ENCODE measurements at places on chromosomes 16 and 17.

GRCh38 chr16:49017501-49017900, 264.1 kb downstream of the CBLN1 start:
- ATAC-seq = no peak

DNA sequence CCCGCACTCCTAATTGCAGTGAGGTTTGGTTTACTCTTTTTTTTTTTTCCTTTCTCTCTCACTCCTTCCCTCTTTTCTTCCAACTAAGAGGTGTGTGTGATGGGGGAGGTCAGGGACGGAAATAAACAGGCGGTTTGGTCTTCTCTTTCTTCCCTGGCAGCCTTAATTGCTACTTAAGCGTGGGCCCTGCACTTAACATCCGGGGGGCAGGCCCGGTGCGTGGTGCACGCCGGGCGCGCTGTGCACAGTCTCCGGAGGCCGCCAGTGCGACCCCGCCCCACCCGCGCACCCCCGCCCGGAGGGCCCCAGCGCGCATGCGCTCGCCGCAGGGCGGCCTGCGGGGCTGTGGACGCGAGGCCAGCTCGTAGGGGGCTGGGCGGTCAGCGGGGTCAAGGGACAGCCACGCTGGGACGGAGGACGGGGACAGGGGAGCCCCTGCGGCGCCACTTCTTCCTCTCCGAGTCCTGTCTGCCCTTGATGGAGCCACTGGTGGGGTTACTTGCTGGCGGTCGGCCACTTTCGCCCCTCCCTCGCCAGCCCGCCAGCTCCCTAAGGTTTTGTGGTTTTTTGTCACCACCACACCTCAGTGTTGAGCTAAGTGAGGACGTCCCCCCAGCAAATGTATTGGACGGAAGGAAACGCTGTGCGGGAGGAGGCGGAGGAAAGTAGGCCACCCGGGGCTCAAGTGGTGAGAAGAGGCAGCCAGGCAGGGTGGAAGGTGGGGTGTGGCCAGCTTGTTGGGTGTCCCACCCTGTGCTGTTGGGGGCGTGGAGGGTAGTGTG, 120.9 kb downstream of the MRM1 start:
- no peak for ATAC-seq

DNA sequence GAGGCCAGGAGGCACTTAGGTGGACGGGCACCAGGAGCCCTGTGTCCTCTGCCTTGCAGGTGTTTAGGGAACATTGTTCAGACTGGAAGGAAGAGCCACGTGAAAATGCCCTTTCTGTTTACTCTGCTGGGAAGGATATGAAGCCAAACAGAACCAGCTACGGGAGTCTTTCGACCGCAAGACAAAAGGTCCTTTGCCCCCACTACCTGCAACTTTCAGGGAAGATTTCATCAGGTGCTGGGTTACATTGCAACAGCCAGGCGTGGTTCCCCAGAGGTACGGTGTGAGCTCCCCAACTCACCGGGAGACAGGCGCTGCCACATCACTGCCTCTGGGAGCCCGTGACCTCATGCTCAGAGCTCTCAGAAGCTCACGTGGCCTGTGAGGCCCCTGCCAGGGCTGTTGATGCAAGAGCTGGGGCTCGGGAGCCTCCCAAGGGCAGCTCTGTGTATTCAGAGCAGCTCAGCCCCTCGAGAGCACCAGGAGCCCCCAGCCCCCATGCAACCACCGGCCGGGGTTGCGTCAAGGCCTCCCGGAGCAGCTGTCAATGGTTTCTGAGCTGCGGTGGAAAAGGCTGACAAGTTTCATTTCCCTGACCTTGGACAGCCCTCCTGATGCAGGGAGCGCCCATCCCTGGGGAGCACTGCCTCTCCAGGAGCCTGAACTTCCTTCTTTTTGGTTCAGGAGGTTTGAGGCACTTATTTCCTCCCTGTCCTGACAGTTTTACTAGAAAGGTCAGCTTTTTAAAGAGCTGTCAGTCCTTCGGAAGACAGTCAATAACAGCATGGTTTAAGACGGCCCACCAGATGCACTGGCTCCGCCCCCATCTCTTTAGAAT, 42.1 kb downstream of the TBC1D16 start:
- ATAC-seq = no peak

GRCh38 chr17:7839190-7839875, 5.3 kb downstream of the KDM6B start:
- ATAC-seq = no peak

GRCh38 chr17:51371732-51372151, 111.4 kb downstream of the UTP18 start:
- peak; percentile 92 for ATAC-seq

GRCh38 chr16:80171199-80171598, 369.6 kb upstream of the DYNLRB2 start:
- no peak for ATAC-seq

DNA sequence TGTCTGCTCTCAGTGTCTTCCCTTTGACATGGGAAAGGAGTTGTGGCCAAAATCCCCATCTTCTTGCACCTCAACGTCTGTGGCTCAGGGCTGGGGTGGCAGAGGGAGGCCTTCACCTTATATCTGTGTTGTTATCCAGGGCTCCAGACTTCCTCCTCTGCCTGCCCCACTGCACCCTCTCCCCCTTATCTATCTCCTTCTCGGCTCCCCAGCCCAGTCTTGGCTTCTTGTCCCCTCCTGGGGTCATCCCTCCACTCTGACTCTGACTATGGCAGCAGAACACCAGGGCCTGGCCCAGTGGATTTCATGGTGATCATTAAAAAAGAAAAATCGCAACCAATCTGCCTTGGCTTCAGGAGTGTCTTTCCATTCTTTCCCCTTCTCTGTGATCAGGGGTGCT, 918 bp upstream of the MRM1 start:
- ATAC-seq = no peak

DNA sequence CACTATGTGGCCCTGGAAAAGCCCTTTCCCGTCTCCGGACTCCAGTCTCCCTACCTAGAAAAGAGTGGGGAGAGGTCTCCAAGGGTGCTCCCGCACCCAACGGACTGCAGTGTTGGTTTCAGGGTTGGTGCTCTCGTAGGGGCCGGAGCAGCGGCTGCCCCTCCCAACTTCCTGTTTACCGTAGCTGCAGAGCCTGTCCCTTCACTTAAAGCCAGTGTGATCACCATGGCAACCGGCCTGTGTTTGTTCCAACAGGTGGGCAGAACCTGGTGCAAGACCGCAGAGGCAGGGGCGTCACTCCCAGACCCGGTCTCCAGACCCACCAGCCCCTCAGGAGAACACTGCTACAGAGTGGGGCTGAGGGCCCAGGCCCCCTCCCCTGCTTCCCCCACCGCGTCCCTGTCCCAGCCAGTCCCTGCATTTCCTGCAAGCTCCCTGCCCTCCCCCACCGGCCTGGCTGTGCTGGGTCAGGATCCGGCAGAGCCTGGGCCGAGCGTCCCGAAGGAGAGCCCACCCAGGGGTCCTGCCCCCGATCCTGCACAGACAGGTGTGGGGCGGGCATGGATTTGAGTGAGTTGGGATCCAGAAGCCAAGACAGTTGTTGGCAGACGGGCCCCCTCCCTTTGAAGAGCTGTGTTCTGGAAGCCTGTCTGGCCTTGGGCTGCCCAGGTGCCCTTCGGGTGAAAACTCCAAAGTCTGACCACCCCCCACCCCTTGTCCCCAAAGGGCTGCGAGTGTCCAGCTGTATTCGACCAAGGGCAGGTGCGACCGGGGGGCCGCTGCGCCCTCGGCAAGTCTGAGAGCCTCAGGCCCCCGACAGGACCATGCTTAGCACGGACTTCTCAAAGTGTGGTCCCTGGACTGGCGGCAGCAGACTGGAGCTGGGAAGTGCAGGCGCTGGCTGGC, 1.5 kb upstream of the BAIAP3 start:
- peak; percentile 31 for ATAC-seq

- no peak for ATAC-seq
These were observed 325.9 kb downstream of the SEC14L1 start for GRCh38 chr17:77466596-77467223.

GRCh38 chr16:78762222-78762621, 662.8 kb downstream of the WWOX start:
- no peak for ATAC-seq

DNA sequence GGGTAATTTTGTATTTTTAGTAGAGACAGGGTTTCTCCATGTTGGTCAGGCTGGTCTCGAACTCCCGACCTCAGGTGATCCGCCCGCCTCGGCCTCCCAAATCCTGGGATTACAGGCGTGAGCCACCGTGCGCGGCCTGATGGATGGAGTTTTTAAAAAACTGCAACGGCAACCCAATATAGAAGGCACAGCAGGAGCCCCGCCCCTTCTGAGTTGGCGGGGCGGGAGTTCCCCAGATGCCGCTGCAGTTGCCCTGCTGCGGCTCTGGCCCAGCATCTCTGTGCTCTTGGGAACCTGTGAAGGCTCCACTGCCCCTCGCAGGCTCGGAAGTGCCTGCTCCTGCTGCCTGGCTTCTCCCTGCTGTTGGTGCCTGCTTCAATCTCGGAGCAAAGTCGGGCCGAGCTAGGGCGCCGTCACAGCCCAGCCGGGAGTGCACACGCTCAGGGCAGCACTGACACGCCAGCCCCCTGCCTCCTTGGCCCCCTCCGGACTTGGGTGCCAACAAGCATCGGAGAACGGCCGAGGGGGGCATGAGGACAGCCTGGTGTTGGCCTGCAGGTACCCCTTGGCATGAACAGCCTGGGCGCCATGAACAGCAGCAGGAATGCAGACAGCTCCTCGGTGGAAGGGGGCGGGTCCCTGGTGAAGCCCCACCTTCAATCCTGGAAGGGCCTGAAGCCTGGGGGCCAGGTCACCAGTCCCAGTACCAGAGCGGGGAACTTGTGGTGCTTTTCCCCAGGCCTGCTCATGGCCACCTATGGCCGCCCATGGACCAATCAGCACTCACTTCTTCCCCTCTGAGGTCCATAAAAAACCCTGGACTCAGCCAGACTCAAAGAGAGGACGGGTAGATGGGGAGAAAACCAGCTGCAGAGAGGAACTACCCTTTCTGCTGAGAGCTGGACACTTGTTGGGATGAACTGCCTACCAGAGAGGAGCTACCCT, 2.3 kb upstream of the NT5M start:
- no peak for ATAC-seq

DNA sequence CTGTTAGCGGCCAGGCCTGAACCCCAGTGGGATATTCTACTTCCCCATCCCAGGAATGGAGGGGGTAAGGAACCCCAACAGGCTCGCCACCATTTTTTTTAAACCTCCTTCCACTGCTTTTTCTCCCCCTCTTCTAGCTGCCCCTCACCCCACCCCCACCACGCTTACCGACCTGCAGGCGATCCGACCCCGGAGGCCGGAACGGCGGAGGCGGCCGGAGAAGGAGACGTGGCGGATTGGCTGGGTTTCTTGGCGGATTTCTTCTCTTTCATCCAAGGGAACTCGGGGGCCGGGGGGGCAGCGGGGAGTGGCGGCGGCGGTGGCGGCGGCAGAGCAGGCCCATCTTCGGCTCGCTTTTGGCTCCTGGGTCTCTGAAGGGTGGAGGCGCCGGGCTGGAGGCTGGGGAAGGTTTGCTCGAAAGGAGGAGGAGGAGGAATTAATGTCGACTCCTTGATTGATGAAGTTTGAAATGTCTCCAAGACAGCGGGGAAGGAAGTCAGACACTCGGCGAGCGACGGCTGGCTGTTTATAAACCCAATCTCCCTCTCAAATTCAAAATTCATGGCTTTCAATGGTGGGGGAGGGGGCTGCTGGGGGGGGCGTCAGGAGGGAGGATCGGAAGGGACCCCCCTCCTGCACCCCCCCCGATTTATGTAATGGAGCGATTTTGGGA, 424 bp downstream of the HOXB2 start:
- ATAC-seq = no peak

DNA sequence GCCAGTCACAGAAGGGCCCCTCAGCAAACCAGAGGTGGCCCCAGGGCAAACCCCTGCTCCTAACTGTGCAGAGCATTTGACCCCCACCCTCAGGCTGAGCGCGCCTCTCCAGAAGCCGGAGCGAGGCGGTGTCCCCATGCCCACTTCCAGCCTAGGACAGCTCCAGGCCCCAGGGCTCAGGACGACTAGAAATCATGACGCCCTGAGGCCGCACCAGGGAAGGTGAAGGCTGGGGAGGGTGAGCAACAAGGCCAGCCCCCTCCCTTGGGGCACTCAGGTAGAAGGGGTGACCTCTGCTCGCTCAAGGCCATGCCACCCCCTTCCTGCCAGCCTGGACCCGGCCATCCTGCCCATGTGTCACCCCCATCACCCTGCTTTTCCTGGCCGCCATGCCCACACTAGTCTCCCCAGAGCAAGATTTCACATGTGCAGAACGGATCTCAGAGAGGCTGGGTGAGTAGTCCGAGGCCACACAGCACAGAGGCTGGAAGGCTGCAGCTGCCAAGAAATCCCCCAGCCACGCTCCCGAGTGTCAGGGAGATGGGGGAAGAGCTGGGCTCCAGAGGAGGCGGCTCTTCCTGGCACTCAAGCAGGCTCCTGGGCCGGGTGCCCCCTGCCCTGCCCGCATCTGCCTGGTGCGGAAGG, 2.1 kb upstream of the PVALEF start:
- no peak for ATAC-seq

GRCh38 chr17:19713462-19713861, 2.9 kb downstream of the SLC47A2 start:
- peak; percentile 45 for ATAC-seq

GRCh38 chr17:68198931-68199836, 48.7 kb upstream of the AMZ2 start:
- 0 out of 3 replicates have a peak, but pooled peaks have one; percentile 4 for ATAC-seq

- ATAC-seq = peak; percentile 45
These were observed 688 bp downstream of the FBRS start for GRCh38 chr16:30658731-30659506.
